ENCODE measurements at places on chromosomes 2 and 18.

DNA sequence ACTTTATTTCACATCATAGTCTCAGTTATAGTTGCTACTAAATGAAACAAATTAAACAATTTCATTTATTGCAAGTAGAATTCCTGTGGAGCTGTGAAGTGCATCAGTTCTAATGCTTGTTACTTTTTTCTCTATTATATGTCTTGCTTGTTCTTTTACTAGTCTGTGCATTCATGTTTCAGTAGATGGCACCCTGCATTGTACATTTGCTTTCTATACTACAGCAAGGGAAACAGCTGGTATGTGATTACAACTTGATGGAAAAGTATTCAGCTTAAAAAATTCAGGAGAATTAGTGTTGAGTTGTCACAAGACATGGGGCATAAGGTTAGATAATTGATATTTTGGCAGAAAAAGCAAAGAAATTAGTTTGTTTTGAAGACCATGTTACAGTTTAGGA is 72.3 kb downstream of the TANK start:
- DNase-seq = no peak

DNA sequence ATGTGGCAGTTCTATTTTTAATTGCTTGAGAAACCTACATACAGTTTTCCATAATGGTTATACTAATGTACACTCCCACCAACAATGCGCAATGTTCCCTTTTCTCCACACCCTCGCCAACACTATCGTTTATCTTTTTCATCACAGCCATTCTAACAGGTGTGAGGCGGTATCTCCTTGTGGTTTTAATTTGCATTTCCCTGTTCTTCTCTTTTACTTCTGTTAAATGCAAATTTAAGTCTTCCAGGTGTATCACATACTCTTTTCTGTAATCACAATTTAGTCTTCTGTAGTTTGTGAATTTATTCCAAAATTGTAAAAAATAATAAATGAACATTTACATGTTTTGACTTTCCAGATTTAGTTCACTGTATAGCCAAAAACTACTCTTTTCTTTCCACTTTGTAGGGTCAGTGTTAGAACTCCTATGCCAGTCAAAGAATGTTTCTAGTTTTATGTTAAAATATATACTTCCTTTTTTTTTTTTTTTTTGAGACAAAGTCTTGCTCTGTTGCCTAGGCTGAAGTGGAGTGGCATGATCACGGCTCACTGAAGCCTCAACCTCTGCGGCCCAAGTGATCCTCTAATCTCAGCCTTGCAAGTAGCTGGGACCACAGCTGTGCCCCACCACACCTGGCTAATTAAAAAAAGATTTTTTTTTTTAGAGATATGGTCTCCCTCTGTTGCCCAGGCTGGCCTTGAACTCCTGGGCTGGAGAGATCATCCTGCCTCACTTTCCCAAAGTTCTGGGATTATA is 15.4 kb upstream of the ACYP2 start:
- no peak for DNase-seq

- DNase-seq = no peak
Observed at GRCh38 chr2:98944775-98945174, 8.8 kb upstream of the CRACDL start.

GRCh38 chr2:152407204-152407721 is 72.3 kb downstream of the FMNL2 start:
- no peak for DNase-seq

- no peak for DNase-seq
Observed at GRCh38 chr2:31429040-31429439, 14.5 kb upstream of the XDH start.

DNA sequence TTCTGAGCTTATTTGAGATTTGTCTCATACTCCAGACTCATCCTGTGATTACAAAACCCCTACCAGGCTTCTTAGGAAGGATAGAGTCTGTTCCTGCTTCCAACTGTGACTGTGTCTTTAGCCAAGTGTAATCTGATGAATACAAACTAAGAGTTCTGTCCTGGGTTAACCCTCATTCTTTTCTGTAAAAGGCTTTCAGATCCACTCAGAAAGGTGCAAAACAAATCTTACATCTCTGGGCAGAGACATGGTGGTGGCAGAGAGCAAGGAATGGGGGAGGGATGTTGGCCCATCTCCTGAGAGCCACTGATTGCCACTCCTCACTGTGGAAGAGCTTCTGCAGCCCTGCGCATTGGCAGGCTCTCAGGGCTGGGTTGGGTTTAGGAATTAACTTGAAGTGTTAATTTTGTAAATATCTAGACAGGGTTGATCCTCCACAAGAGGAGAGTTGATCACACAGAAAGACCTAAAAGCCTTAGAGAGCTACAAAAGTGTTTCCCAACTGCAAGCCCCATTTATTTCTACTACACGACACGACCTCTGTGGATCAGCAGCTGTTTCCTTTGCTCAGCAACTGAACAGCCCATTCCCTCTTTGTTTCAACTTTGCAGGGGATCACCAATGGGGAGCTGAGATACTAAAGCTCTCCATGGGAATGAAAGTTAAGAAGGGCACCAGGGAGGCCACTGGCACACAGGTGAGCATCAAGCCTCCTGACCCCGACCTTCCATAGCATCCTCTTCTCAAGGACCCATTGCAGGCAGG is 23.7 kb upstream of the SPTBN1 start:
- no peak for DNase-seq

GRCh38 chr2:70962885-70963878 is 15.2 kb upstream of the ANKRD53 start:
- DNase-seq = no peak

DNA sequence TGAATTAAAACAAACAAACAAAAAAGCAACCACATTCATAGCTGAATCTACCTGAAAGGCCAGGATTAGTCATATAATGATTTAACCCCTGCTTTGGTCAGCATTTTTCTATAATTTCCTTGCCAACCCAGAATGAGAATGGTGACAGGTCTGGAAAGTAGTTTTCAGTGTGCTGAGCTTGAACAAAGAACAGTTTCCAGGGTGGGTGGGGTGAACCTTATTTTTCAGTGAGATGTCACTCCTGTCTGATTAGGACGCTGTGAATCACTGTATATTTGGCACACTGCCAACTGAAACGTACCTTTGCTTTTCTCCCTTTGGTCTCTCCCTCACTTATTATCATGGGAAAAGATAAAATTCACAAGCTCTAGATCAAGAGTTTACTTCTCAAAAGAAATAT is 35.0 kb upstream of the DSC1 start:
- DNase-seq = no peak

- DNase-seq = no peak
Observed at GRCh38 chr2:190947711-190948251, 66.2 kb downstream of the STAT1 start.

- no peak for DNase-seq
Observed at GRCh38 chr18:48896875-48897511, 53.8 kb downstream of the SMAD7 start.

DNA sequence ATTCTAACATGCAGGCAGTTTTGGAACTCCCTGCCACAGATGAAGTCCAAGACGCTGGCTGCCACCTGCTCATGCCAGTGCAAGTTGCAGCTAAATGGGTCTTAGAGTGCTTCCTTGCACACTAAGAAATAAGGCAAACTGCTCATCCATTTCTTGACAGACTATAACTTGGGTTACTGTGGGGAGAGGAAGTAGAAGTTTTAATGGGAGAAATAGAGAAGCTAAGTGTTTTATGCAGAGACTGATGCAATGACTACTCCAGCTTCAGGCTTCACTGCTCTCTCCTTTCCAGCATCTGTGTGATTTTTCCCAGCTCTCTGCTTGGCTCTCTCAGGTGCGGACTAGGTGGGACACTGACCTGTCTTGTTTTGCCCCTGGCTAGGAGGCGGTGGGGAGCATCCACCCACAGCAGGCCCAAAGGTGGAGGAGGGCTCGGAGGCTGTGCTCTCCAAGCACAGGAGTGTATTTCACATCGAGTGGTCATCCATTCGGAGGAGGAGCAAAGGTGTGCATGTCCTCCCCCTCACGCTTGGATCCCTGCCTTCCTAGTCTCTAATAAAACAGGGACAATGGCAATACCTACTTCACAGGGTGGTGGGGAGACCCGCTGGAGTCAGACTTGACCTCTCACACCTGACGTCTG is 48.2 kb downstream of the SLC14A2 start:
- no peak for DNase-seq

GRCh38 chr18:78144669-78145068 is 834.9 kb upstream of the SALL3 start:
- DNase-seq = no peak

GRCh38 chr2:83695530-83695929 is 763.5 kb downstream of the SUCLG1 start:
- DNase-seq = no peak

GRCh38 chr2:29844713-29845326 is 76.6 kb downstream of the ALK start:
- no peak for DNase-seq

- no peak for DNase-seq
Observed at GRCh38 chr18:35876243-35876642, 96.2 kb upstream of the RMP24 start.

- DNase-seq = no peak
Observed at GRCh38 chr2:168189835-168190569, 57.4 kb downstream of the STK39 start.

- no peak for DNase-seq
Observed at GRCh38 chr18:49623571-49623970, 61.7 kb downstream of the LIPG start.

- no peak for DNase-seq
Observed at GRCh38 chr18:49697757-49698524, 115.4 kb downstream of the ACAA2 start.

DNA sequence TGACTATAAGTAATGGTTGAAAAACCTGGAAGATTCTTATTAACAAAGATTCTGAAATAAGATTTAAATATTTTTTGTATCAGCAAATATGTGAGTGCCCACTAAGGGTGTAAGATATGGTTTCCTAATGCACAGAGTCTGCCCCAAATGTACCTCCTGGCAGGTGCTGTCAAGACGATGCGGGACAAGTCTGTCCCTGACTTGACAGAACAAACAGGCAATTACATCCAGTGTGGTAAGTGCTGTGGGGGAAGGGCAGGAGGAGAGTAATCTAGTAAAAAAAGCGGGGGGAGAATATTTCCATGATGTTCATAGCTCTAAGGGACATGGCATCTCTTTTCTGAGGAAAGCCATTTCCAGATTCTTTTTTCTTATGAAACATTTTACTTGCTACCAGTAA is 127.5 kb downstream of the COL4A4 start:
- no peak for DNase-seq

DNA sequence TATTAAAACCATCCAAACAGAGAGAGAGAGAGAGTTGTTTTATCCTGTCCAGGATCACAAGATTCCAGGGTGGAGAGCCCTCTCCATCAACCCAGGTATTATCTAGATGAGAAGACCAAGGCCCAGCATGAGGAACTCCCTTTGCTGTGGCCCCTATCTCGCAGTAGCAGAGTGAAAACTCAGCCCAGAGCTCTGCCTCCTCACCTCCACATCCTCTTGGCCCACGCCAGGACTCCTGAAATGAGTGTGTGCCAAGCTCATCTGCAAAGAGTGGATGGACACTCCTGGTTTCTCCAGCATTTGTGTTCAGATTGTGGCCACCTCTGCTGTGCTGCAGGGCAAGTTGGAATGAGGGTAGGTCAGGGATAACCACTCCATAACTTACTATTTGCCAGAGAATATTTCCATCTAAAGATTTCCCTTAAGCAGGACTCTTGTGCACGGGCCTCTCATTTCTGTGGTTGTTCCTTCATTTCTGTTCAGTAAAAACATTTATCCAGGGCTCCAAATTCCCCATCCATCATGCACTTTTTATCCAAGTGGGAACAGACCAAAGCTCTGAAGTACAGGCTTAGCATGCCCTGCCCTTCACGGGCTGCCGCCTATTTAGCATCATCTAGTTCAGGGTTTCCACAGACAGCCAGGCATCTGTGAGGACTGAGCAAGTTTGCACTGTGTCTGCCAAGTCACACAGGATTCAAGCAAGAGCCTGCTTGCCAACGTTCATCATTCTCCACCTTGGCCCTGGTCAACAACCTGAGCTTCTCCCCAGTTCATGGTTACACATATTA is 583.2 kb upstream of the ID2 start:
- DNase-seq = no peak

DNA sequence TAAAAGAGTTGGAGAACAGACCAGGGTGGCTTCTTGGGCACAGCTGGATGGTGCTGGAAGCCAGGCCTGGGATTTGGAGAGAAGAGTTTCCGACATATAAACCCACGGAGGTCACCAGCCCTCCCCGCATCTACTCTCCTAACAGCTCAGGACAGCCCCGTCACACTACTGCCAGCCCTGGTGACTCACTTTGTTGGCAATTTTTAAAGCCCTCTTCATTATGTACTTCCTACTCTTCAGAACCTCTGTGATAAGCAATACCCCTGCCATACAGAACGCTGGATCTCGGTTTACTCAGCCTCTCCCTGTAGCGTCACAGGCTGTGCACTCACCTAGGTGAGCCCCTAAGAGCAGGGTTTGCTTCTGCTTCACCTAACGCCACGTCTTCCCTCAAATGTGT is 48.1 kb downstream of the ID2 start:
- DNase-seq = no peak

DNA sequence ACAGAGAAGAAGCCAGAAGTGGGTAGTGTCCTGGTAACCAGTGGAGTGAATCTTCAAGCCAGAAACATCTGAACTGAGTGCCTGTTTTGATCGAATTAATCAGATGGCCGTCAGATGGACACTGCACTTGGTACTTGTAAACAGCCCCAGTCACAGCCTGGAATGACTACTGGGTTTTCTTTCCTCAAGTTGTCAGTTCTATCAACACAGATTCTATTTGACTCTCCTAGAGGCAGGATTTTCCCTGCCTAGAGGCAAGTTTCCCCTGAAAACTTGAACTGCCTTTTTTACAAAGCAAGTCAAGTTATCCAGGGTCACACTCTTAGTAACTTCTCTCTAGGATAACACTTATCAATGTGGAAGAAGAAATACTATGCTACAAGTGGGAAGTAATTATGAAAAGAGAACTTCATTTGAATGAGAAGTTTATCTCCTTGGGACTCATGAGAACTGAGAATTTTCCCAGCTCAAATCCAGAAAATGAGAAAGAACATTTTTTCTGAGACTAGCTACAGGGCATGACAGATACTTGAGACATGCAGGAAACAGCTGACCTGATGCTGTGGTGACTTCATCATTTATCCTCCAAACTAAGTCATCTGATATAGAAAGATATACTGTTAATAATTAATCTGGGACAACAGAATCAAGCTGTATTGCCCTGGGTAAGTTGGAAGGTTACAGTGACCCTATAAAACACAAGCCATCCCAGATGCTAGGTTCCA is 36.0 kb downstream of the SULT1C2 start:
- no peak for DNase-seq

GRCh38 chr2:128405981-128406613 is 87.4 kb upstream of the HS6ST1 start:
- no peak for DNase-seq

GRCh38 chr2:38598991-38599295 is 3.8 kb downstream of the HNRNPLL start:
- no peak for DNase-seq

GRCh38 chr18:3323900-3324299 is 62.0 kb downstream of the MYL12B start:
- DNase-seq = no peak

DNA sequence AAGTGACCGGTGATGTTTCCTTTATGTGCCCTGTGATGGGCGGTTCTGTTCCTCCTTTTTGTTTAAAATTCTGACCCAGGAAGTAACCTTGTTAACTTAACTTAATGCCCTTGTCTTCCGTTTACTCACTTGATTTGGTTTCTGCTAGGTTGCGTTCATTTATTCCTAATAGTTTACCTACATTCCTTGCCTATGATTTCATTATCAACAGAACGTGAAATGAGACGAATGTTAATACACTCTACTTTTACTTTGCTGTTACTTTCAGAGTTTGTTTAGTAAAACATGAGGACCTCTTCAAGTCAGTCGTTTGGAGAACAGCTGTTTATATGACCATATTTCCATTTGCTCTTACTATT is 638 bp downstream of the CEP192 start:
- DNase-seq = no peak
